ENCODE measurements at places on chromosomes 2 and 18.

- DNase-seq, result no peak
Observed at GRCh38 chr2:215361876-215362561, 50.2 kb downstream of the ATIC start.

- no peak for DNase-seq
Observed at GRCh38 chr18:22165049-22165602, 4.3 kb upstream of the GATA6 start.

- DNase-seq, result no peak
Observed at GRCh38 chr2:109613081-109613921, 465 bp downstream of the SEPTIN10 start.

GRCh38 chr18:69556228-69556627 lies 155.5 kb downstream of the DOK6 start:
- no peak for DNase-seq

DNA sequence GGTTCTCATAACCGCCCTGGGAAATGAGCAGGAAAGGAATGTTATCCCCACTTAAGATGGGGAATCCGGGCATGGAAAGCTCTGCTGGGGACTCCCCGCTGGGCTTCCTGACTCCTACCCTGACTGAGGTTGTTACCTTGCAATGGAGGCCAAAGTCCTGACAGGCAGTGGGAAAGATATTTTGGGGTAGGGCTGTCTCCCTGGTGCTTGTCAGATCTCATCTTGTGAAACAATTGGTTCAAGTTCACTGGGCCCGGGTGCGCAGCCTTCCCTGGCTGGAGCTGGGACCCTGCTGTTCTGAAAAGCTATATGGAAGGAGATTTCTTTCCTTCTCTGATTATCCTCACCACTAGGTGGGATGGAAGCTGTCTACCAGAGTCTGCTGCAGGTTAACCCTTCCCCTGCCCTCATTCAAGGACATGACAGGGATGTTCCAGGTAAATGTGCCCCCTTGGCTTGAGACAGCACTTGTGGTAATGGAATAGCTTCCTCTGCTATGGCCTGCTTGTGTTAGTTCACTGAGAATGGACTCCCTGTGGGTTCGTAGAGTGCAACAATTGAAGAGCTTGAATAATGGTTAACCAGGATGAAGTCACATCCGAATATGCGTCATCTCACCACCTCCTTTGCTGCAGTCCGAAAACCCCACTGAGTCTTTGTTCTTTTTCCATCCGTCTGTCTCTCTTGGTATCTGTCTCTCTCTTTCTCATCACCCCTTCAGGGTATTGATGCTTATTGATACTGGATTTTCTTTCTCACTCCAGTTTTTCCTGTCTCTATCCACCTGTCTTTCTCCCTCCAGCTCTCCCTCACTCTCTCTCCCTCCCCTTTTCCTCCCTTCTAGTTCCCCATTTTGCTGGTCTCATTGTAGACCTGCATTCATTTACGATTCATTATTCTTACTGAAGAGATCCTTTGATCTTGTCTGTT lies 67.8 kb upstream of the EPAS1 start:
- no peak for DNase-seq

GRCh38 chr2:137221797-137222492 lies 456.6 kb downstream of the THSD7B start:
- no peak for DNase-seq

- DNase-seq, result no peak
Observed at GRCh38 chr18:42086288-42086687, 131.3 kb downstream of the PIK3C3 start.

DNA sequence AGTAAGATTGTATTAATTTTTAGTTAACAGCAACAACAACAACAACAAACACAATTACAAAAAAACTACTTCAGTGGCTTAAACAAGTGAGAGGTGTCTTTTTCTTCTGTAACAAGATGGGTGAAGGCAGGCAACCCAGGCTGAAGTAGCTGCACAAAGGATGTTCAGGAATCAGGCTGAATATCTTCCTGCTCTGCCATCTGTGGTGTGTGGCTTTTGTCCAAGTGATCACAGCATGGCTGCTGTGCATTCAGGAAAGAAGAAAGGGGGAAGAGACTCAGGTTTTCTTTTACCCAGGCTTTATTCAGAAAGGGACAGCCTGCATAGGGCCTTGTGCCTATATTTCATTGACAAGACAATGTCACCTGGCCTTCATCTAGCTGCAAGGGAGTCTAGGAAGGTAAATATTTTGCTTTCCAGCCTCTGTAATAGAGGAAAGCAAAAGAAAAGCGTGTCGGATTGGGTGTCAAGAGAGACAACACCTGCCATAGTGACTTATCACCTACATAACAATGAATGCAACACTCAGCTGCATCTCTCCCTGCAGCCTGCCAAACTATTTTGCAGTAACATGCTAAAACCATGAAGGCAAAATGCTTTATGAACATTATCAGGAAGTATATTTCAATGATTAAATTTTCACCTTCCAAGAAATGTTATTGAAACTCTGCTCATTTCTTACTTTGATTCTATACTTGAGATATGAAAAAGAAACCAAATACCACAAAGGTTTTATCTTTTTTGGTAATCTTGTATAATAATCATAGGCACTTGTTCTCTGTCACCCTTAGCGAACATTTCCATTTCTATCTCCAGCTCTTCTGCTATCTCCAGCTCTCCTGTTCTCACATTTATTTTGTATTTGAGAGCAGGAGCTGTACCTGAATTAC lies 14.6 kb downstream of the G6PC2 start:
- no peak for DNase-seq

DNA sequence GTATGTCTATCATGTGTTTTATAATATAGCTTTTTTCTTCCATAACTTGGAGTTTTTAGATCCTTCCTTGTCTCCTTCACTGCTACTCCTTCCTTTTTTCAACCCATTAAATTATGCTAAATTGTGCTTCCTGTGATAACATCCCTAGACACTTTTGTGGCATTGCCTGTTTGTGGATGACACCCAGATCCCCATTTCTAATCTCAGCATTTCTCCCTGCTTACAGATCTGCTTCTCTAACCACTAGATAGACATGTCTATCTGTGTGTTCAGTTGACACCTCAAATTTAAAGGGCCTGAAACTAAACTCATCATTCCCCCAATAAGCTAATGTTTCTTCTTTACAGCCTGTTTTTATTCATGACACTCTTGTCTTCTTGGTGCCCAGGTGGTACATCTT lies 244.8 kb downstream of the BABAM2 start:
- no peak for DNase-seq

- DNase-seq, result no peak
Observed at GRCh38 chr2:80322311-80322920, 17.9 kb upstream of the LRRTM1 start.

Data from NCI-H187 (cell line).